ENCODE measurements at places on chromosomes 7 and 10.

GRCh38 chr7:35749556-35749955 lies 51.3 kb upstream of the SEPTIN7 start:
- no peak for DNase-seq

GRCh38 chr10:55158633-55159032 lies 357.6 kb upstream of the PCDH15 start:
- DNase-seq = no peak

- DNase-seq = no peak
Measured at GRCh38 chr10:110629680-110630191, 14.4 kb upstream of the RBM20 start.

DNA sequence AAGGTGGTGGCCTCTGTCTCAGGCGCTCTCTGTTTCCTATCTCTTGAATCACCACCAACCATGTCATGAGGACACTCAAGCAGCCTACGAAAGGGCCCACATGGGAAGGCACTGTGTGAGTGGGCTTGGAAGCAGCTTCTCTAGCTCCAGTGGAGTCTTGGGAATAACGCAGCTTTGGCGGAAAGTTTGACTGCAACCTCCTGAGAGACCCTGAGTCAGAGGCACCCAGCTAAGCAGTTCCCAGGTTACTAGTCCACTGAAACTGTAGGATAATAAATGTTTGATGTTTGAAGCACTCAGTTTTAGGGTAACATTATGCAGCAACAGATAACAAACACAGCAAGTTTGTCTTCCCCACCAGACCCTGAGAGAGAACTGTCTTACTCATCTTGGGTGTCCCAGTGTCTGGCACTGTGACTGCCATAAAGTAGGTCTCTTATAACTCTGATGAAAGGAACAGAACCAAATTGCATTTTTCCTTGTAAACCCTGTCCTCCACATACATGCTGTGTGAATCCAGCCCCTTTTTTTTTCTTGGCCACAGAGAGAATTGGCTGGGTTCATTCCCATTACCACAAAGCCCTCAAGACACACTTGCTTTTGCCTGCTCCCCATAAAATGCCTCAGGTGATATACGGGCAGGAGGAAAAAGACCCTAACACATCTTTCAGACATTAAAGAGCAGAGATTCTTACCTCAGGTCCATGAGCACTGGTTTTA lies 185.5 kb downstream of the ZNF365 start:
- DNase-seq = no peak

DNA sequence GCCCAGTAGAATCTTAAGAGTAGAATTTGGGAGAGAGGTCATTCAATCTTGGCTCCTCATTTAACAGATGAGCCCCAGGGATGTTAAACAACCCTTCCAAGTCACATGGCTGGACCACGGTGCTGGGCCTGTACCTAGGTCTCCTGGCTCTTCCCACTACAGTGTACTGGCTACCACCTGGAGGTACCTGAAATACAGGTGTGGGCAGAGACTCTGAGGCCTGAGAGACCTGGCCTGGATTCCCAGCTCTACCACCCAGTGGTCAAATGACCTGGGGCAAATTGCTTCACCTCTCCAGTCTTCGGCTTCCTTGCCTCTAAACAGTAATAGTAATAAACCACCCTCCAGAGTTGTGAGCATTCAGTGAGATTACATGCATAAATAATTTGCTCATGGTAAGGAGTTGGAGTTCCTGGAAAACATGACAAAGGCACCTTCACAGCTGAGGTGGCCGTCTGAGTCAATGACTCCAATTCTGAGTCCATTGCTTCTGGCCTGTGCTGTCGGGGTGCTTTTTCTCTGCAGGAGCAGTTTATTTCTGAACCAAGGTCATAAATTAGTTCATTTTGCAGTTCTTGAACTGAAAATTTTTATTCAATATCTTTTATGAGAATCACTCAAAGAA lies 2.7 kb downstream of the GOT1 start:
- no peak for DNase-seq

DNA sequence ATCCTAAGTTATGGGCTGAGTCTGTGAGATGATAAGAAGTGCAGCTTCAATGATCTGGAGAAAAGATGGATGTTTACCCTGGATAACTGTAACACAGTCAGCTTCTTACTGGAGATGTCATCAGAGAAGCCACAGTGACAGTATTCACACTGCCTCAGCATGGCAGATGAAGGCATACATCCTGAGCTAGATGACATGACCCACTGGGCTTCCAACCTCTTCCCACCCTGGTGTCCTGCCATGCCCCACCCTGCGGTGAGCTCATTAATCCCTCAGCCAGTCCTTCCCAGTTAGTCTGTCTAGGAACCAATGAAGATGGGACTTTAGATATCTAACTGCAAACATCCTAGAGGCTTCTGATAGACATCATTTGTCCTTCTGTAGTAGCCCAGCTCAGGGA lies 213.8 kb downstream of the TAX1BP1 start:
- DNase-seq = no peak

- DNase-seq = no peak
Measured at GRCh38 chr7:17601921-17602320, 303.5 kb downstream of the AHR start.

GRCh38 chr10:98919899-98920298 lies 315.8 kb downstream of the HPSE2 start:
- DNase-seq = no peak

DNA sequence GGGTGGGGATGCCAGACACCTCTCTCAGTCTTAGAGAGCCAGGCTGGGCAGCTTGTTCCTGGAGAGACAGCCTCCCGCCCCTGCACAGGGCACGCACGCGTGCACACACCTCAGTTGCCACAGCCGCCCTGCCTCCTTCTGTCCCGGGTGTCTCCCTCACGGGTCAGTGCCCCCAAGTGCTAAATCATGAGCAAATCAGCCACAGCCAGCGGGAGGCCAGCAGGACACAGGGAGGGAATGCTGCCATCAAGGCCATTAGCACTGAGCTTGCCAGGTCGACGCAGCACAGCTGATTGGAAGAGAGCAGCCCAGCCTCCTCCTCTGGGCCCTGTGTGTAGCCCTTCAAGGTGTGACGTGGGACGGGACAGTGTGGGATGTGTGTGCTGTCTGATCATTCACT lies 130.4 kb downstream of the CDH23 start:
- DNase-seq = no peak

GRCh38 chr10:60394446-60394845 lies 4.8 kb upstream of the ANK3 start:
- DNase-seq = no peak

GRCh38 chr7:2099048-2099957 lies 133.4 kb downstream of the MAD1L1 start:
- DNase-seq = no peak

DNA sequence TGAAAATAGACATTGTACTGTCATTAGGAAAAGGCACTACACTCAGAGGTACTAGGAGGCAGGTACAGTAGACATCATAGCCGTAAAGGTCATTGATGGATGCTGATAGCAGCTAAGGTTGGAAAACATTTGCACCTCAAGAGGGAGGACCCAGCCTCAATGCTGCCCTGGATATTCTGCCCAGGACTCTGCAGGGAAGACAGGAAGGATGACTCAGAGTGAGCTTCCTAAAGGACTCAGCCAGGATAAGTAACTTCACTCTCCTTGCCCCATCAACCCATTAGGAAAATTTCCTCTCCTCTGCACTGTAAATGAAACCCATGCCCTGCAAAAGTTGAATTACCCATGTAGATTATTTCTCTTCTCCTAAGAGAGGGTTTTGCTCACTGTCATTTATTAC lies 617.9 kb upstream of the MKI67 start:
- no peak for DNase-seq

GRCh38 chr10:78937800-78938694 lies 130.7 kb upstream of the ZMIZ1 start:
- no peak for DNase-seq

GRCh38 chr7:39826166-39826565 lies 123.9 kb upstream of the CDK13 start:
- no peak for DNase-seq

DNA sequence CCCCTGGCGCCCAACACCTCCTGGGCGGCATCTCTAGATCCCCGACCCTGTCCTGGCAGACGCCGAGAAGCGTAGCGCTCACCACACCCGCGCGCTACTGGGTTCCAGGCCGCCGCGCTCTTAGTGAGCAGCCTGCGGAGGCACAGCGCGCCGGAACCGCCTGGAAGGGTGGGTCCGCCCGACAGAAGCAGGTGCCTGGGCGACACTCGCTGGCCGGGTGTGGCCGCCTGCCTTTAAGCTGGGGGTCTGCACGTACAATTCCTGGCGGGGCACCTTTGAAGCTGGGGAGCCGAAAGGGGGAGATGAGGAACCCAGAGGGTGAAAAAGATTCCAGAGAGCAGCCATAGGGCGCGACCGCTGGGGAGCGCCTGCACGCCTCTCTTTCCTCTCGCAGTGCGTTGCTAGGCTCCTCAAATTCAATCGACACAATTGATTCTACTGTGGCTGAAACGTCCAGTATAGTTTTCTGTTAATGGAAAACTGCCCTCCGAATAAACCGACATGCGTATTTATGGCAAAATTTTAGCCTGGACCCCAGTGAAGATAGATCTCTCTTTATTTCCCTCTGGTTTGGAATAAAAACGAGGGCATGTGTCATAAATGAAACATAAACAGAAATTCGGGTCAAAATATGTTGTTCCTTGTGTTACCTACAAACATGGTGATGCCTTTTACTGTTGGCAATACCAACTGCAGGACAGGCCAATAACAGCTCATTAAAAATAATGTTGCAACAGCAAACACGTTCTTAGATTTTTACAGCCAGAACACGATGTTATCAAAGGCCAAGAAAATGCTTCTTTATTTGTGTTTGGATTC lies 4.6 kb downstream of the HMX3 start:
- no peak for DNase-seq

- no peak for DNase-seq
Measured at GRCh38 chr7:53094827-53095226, 59.4 kb downstream of the POM121L12 start.

DNA sequence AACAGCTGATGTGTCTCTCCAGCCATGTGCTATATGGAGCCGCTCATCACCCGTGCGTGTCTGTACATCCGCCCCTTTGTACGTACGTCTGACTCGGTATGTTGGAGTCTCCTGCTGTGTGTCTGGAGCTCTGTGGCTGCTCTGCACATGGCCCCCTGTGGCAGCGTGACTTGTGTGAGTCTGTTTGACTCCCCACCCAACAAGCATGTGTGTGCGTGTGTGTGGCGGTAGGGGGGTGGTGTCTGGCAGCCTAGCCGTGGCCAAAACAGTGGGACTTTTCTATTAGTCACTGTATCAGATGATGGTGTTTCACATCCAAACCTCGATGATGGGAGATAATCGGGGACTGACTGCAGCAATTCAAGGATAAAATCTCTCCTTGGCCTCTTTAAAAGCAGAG lies 94.1 kb downstream of the COL13A1 start:
- DNase-seq = no peak

DNA sequence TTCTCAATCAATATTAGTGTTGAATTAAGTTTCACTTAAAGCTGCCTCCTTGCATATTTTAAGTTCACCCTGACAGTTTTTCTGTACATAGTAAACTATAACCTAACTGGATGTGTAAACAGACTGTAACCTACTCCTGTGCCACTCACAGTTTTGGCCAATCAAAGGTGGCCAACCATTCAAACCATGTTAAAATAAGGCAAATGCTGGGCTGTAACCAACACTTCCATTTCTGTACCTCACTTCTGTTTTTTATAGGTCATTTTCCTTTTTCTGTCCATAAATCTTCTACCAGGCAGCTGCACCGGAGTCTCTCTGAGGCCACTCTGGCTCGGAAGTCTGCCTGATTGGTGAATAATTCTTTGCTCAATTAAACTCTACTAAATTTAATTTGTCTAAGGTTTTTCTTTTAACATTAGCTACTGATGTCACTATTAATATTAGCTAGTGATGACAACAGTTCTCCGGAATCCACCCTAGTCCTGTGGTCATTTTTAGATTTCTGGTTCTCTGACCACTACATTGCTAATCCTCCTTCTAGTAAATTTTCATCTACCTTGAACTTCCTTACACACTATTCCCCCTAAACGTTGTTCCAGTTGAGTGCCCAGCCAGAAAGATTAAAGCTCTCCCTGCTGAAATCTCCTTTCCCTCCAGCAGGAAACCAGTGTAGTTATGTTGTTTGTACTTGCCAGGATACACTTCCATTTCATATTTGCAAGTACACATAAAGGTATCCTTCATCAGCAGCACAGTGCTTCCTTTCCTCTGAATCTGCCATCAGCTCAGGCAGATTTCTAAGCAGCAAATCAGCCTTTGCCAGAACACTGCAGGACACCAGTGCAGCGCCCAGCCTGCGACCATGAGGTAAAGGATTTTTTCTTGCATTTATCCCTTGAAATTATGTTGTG lies 18.6 kb upstream of the IFIT2 start:
- DNase-seq = no peak

- no peak for DNase-seq
Measured at GRCh38 chr7:80763289-80763688, 124.8 kb downstream of the CD36 start.

DNA sequence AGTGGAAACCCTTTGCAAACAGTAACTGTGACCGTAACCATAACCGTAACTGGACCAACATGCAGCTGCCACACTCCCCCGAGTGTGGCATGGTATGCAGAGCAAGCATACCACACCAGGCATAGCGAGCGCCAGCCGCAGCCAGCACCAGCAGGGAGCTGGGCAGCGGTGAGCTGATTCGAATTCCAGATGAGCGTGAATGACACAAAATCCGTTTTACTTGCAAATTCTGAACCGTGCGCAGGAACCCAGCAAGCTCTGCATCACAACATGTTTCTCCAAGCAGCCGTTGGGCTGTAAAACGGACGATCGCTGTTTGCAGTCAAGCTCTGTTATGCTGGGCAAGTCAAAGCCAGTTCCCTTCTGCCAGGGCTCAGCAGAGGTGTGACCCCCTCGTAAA lies 111.1 kb downstream of the OAT start:
- DNase-seq = no peak

GRCh38 chr7:34949361-34949760 lies 87.9 kb downstream of the DPY19L1 start:
- DNase-seq = no peak

DNA sequence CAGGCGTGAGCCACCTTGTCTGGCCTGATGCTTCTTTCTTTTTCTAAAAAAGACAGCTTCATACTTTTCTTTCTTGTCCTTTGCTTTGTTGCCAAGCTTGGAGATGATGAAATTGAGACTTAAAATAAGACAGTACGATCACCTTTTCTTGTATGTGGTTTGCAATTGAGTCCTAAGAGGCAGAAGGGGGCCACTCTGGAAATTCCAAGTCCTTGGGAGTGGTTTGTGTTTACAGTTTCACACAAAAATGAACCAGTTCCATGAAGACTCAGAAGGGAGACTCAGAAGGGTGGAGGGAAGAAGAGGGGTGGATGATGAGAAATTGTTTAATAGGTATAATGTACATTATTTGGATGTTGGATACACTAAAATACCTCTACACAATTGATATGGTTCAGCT lies 70.7 kb upstream of the TNS3 start:
- DNase-seq = no peak

DNA sequence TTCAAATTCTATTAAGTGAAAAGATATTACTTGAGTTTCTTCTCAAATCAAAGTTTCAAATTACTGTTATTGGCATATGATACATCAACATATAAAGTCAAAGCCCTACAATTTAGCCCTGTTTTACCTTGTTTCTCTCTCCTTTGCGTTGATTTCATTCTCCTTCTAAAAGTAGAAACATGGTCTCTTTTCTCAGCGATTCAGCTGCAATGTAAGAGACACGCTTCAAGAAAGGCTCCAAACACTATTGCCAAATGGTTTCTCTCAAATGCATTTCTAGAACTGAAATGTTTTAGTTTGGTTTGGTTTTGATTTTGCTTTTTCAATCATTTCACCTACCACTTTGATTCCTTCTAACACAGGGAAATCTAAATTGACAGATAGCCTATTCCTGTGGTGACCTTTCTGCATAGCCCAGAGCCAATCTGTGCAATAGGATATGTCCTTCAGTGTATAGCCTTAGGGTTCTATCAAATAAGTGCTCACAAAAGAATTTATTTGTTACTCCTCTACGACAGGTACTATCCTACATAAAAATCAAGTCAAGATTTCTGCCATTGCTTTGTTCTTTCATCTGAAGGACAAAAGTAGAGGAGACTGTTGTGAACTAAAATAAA lies 47.3 kb downstream of the CTNNA3 start:
- DNase-seq = no peak
